ENCODE measurements at places on chromosomes 4 and X. TPM values are rescaled to one million over a fixed set of nuclear protein-coding genes. Genes with fewer than 3 reads are reported as not detected.
A peak's percentile ranks its signal among the peaks of the same experiment; 100 is the strongest.

DNA sequence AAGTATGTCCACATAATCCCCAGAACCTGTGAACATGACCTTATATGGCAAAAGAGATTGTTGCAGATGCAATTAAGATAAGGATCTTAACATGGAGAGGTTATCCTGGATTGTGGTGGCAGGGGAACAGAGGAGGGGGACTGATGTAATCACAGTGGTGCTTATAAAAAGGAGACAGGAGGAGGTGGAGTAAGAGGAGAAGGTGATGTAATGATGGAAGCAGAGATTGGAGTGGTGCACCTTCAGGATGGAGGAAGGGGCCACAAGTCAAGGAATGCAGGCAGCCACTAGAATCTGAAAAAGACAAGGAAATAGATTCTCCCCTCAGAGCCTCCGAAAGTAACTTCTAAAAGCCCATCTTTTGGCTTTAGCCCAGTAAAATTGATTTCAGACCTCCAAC is 388.4 kb downstream of the BCOR start:
- DNase-seq = no peak

- no peak for DNase-seq
Observed at GRCh38 chrX:68180579-68180978, 252.7 kb downstream of the OPHN1 start.

DNA sequence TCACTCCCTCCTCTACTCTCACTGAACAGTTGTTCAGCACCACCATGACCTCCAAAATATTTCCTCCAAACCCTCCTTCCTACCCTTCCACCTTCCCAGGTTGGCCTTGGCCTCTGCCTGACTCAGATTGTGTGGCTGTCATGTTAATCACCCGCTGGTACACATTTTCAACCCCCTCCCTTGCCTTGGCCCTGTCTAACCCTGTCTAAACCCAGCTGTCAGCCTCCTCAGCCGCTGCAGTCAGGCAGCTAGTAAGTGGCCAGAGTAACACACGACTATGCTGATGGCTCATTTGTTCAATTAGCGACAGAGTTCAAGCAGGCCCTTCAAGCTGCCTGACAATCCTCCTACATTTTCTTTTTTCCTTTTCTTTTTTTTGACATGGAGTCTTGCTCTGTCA is 18.0 kb downstream of the ING2 start:
- DNase-seq = no peak

GRCh38 chr4:137474711-137475301 is 57.5 kb downstream of the PCDH18 start:
- DNase-seq = no peak

- DNase-seq = no peak
Observed at GRCh38 chr4:96504386-96504785, 664.5 kb downstream of the PDHA2 start.

- DNase-seq = no peak
Observed at GRCh38 chr4:126898815-126899214, 733.9 kb upstream of the INTU start.

GRCh38 chrX:12958059-12958458 is 16.9 kb upstream of the TMSB4X start:
- no peak for DNase-seq

- DNase-seq = no peak
Observed at GRCh38 chr4:186068581-186069348, at the start of gene TLR3. TSS of gene TLR3 (plus strand) at chr4:186069156. CDS start at chr4:186076620, 7,464 bp downstream.

DNA sequence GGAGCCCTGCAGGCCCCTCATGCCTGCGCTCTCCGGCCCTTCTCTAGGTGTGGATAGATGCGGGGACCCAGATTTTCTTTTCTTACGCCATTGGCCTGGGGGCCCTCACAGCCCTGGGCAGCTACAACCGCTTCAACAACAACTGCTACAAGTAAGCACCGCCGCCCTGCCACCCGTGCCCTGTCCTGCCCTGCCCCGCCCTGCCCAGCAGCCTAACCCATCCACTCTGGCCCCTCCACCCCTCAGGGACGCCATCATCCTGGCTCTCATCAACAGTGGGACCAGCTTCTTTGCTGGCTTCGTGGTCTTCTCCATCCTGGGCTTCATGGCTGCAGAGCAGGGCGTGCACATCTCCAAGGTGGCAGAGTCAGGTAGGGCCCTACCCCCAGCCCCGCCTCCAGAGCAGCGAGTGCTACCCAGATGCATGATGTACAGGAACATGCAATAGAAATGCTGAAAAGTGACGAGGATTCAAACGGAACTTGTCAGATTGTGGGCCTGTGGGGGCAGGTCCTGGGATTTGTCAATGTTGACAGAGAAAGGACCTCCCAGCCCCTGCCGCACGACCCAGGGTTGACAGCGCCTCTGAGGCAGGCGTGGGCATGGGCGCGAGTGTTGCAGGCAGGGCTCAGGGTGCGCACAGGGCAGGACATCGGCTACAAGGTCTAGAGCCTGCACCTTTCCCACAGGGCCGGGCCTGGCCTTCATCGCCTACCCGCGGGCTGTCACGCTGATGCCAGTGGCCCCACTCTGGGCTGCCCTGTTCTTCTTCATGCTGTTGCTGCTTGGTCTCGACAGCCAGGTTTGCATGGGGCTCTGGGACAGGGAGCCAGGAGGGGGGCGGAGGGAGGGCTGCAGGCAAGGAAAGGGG is 5.7 kb downstream of the SLC6A8 start:
- DNase-seq = no peak

- DNase-seq = no peak
Observed at GRCh38 chr4:172042714-172043114, 229.5 kb downstream of the GALNTL6 start.

- no peak for DNase-seq
Observed at GRCh38 chr4:152087335-152087734, 326.5 kb upstream of the GATB start.

DNA sequence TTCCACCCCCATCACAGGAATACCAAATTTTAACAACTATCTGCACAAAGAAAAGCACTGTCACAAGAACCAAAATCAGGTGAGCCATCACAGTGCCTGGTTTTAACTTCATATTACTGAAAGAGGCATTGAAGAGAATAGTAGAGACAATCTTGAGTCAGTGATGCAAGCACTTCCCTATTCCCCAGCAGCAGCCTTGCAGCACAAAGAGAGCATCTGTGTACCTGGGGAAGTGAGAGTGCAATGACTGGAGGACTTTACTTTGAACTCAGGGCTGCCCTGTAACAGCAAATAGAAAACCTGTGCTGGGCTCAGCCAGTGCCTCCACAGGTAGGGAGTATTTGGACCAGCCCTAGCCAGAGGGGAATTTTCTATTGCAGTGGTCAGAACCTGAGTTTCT is 361.8 kb downstream of the TEX13C start:
- DNase-seq = no peak

DNA sequence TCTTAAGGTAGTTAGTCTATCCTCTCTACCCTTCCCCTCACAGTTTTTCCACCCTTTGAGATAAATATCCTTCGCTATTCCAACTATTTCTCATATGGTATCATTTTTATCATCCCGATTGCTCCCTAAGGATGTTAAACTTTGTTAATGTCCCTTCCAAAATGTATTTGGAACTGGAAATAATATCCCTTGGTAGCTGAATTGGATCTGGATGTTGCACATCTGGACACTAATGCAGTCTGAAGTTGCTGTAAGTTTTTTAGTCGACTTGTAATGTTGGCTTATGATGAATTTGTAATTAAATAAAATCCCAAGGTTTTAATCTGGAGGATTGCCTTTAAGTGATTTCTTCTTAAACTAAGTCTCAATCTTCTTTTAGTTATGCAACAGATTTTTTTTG is 22.5 kb downstream of the XIAP start:
- no peak for DNase-seq

- DNase-seq = no peak
Observed at GRCh38 chr4:79184476-79184875, 141.4 kb downstream of the NAA11 start.

GRCh38 chrX:38803243-38803587 is 2.0 kb downstream of the MID1IP1 start:
- DNase-seq = no peak

GRCh38 chr4:151798678-151799416 is 38.0 kb upstream of the GATB start:
- no peak for DNase-seq

DNA sequence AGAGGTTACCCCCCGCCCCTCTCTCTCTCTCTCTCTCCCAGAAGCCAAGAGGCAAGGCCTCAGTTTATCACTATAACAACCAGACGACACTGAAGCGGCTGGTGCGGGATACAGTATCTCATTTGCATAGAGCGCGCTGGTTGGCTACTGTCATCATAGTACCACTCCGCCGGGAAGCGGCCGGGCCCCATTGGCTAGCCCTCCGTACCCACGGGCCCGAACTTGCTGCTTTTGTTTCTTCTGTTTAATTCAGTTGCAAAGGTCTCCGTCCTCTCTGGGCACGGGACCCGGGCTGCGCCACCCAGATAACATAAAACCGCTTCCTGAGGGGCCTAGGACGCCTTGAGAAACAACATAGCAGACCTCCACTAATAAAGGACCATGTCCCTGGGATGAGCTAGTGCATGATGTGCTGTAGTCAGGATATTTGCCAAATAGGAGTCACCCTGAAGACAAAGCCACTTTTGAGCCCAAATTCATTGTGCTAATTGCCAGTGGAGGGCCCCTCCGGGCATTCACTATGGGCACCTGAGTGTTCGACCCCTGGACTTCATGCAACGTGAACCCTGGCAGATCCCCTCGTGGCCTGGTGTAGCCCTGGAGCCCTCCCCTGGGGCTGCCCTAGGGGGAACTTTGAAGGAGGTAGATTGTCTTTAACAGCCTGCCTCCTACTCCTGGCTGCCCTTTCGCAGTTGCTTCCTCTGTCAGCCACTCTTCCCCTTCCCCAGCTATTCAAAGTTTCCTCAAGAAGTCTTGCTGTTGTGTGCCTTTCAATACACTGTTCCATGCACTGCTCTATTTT is at the start of gene PCYT1B:
PCYT1B (minus strand) TSS at position 91 of the 802 bp plus-strand sequence. CDS start 242 bp downstream, outside the sequence.
- peak; percentile 80 for DNase-seq

- no peak for DNase-seq
Observed at GRCh38 chrX:387729-388128, 1.0 kb upstream of the PPP2R3B start.

DNA sequence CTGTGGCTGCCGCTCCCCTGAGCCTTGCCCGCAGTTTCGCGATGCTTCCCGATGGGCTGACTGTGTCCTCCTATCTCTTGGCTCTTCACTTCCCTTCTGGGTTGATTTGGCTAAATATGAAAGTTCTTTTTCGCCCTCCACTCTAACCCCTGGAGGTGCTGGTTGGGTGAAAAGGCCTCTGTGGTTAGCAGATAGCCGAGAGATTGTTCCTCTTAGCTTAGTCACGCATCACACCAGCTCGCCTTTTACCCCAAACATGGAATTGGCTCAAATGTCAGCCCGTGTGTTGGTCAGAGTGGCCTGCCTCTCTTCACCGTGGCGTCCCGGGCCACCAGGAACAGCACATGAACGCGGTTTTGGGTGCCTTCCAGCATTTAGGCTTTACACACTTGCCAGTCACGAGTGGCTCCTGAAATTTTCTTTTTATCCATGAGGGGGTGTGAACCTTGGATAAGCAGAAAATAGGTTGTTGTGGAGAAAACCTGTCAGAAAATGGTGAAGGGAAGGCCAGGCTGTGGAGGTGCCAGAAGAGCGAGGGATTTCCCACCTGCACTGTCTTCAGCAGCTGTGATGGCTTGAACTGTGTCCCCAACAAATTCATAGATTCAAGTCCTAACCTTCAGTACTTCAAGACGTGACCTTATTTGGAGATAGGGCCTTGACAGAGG is 8.9 kb downstream of the CLCN4 start:
- DNase-seq = no peak

DNA sequence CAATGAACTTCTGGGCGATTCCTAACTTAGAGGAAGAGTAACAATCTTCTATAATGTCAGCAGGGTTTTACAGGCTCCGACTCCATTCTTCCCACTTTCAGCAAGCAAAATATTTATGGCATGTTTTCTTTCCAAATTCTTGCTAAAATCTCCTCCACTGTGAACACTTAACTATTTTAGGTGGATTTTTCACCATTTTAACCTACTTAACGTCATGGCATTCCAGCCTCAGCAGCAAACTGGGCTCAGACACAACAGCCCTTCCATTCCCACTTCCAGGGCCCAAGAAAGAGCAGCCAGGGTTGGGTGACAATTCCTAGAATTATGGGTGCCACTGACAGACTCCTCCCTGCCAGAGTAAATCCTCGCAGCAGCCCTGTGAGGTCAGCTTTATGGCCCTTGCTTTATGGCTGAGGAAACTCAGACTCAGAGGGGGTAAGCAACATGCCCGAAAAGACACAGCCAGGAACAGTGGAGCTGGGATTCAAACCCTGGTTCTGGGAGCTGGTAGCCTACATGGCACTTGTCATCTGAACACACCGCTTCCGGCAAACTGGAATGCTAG is 112.8 kb upstream of the MAP3K15 start:
- DNase-seq = no peak

DNA sequence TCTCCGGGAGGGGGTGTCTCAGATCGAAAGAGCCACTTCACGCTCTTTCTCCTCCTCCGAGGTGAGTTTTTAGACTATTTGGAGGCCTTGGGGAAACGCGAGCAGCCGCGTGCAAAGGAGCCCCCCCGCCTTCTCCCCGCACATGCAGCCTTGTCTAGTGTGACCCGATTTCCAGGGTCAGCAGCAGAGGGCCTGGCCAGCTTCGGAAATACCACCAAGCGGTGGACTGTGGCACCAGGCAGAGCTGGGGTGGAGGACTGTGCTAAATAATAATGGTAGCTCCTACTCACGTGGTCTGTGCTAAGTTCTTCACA is 79.3 kb upstream of the BCOR start:
- no peak for DNase-seq

DNA sequence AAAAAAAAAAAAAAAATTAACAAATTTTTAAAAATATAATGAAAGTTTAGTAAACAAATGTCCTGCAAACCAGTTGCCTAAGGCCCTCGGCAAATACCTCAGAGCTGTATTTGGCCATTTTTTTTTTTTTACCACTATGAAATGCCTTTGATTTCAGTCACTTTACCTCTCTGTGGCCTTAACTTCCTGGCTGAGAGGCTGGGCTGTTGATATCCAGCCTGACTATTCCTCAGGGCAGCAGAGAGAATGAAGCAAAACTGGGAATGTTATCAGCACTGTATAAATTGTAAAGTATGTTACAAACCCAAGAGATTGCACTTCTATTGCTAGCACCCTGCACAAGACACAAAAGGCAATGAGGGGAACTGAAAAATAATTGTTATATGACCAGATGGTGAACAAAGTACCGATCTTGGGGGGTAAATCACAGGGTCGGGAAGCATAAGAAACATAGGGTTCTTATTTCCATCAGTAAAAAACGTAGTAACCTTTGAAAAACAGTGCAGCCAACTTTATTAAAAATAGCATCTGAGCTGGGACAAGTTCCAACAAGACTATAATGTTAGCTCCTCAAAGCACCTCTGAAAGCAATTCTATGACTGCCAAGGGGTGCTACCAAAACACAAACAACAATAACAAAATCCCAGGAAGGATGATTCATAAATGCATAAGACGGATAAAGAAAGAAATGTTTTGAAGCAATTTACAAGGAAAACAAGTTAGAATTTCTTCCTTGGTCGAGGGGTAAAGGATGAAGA is 18.1 kb downstream of the USP46 start:
- no peak for DNase-seq

- DNase-seq = no peak
Observed at GRCh38 chr4:14607578-14607977, 394.7 kb upstream of the CPEB2 start.

The ETDA gene
- not detected for total RNA-seq

The GYG2 gene
- total RNA-seq = 4.3 TPM

The GJB1 gene
- not detected for total RNA-seq

The SASH3 gene
- total RNA-seq = 2.1 TPM

The TRMT2B gene
- total RNA-seq = 19.1 TPM

All from right atrium auricular region (tissue), 2 donors.